ENCODE measurements at places on chromosomes 3 and 15.

- no peak for DNase-seq
These were observed 27.4 kb downstream of the SRGAP3 start for GRCh38 chr3:9222049-9222448.

GRCh38 chr3:117788061-117788460, 1078.5 kb downstream of the TUSC7 start:
- DNase-seq = peak; percentile 91

GRCh38 chr15:78063970-78064385, 13.5 kb downstream of the TBC1D2B start:
- no peak for DNase-seq

GRCh38 chr3:157408499-157409149, 28.0 kb upstream of the PTX3 start:
- peak; percentile 61 for DNase-seq

DNA sequence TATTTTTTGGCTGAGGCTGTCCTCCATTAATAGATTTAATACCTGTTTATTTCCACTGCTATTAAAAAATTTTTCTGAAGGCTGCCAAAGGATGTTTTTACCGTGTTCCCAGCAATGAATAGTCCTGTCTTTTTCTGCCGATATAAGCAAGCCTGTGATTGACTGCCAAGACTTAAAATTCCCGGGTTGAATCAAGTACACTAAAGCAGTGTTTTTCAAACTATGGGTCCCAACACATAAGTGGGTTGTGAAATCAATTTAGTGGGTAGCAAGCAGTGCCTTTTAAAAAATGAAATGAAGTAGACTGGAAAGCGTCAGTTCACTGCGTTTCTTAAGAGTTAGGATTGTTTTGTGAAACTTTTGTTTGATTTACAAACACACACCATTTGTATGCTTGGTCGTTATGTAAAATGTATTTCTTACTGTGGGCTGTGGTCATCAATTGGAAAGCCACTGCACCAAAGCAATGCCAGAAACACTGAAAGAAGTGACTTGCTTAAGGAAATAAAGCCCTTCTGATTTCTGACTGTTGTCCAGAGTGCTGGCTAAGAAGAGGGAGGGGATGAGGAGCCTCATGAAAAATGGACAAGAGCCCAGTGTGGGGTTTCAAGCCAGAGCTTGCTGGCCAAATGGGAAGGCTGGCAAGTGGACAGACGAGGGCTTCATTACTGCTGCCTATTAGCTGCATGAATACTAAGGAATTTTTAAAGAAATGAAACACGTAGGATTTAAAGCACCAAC, 206.0 kb downstream of the THRB start:
- DNase-seq = no peak

DNA sequence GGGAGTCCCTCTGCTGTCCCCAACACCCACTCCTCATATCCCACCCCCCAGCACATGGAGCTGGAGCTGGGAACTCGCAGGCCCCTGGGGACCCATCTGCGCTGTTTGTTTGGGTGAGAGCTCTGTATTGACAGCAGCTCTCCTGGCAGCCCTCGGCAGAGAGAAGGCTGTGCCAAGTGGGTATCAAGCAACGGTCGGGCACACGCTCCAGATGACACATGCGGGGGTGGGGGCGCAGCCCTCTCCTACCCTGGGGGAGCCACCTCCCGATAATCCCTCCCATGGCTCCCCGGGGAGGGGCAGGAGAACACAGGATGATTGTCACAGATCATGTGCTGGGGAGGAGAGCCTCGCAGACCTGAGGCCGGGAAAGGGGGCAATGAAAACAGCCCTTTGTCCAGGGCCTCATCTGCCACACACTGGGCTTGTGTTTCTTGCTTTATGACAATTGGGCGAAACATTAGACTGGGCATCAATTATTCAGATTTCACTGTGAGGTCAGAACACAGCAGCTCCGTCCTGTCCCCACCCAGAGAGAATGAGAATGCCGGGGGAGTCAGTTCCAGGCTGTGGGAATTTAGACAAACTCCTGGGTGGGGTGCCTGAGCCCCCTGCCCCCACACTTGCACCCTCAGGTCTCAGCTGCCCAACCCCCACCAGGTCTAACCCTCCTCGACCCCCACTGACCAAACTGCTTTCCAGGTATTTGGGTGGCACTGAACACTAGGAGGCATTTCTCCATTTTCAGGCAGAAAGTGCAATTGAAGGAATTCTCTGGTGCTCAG, 46.4 kb upstream of the KLF13 start:
- no peak for DNase-seq

DNA sequence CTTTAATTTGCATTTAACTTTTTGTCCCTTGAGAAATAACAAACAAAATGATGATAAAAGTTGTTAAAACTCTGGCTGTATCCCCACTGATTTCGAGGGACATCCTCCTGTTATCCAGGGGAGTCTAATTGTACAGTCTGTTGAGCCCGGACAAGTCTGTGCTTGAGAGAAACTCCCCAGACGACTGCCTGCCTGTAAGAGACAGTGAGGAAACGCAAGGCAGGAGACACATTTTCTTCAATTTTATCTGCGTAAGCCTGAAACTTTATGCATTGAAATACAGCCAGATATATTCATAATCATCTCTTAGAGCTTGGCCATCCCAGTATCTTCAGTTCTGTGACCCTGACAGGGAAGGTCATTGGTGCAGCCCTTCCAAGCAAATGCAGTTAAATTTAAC, 97.7 kb downstream of the ROBO2 start:
- DNase-seq = no peak

- no peak for DNase-seq
These were observed 58.8 kb downstream of the SLCO3A1 start for GRCh38 chr15:91912336-91912735.

GRCh38 chr3:127697551-127698240, 24.9 kb downstream of the ABTB1 start:
- DNase-seq = peak; percentile 80

GRCh38 chr15:51331141-51331540, 7.3 kb downstream of the CYP19A1 start:
- DNase-seq = no peak

DNA sequence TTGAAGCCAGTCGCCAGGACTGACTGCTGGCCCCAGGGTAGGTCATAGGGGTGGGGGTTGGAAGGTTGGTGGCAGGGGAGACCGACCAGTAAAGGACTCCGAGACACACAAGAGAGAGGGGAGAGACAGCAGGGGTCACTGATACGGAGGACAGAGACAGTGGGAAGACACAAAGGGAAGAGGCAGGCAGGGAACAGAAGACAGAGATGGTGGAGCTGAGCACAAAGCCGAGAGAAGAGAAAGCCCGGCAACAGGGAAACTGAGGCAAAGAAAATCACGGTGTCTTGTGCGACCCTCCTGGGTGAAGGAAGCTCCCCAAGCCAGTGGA, 510 bp downstream of the RASL12 start:
- no peak for DNase-seq

DNA sequence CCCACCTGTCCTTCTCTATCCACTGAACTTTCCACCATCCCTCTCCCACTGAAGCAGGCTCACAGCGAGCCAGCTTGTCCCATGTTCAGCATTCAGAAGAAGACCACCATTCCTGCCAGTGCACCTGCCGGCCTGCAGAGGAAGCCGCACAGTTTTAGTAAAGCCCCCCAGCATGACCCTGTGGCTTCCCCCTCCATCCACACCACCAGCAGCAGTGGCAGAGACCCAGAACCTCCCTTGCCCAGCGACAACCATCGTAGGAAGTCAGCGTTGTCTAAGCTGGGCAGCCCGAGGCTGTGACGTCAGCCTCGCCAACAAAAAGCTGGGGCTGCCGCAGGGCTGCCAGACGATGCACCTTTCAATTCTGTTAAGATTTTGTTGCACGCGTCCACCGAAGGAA, 66.6 kb upstream of the TAMM41 start:
- DNase-seq = no peak

GRCh38 chr3:14839236-14839635, 20.5 kb downstream of the FGD5 start:
- DNase-seq = no peak

- no peak for DNase-seq
These were observed 11.2 kb upstream of the SEC62 start for GRCh38 chr3:169955406-169955805.

GRCh38 chr3:22007368-22007767, 256.4 kb upstream of the ZNF385D start:
- DNase-seq = no peak

DNA sequence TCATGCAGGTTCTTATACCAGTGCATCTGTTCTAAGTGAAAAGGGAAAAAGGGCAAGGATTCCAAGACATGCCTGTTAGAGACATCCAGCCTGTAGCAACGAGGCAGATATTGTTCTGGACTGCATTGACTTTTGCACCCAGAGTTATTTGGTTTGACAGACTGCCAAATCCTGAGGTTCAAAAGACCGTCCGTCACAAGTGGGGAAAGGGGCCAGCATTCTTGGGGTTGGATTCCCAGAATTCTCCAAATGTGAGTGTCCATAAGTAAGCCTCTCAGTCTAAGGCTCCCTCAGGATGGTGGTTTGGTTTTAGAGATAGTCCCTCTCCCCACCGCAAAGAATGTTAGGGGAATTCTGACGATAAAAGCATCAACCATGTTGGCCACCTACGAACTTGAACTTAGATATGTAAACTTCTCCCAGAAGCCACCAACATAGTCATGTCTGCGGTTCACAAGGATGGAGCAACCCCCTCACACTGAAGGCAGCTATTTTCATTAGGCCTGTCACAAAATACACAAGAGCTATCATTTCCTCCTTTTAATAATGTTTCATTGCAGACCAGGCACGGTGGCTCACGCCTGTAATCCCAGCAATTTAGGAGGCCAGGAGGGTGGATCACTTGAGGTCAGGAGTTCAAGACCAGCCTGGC, 13.6 kb upstream of the LACTB start:
- no peak for DNase-seq

GRCh38 chr3:176953106-176954060, 243.9 kb downstream of the TBL1XR1 start:
- no peak for DNase-seq

DNA sequence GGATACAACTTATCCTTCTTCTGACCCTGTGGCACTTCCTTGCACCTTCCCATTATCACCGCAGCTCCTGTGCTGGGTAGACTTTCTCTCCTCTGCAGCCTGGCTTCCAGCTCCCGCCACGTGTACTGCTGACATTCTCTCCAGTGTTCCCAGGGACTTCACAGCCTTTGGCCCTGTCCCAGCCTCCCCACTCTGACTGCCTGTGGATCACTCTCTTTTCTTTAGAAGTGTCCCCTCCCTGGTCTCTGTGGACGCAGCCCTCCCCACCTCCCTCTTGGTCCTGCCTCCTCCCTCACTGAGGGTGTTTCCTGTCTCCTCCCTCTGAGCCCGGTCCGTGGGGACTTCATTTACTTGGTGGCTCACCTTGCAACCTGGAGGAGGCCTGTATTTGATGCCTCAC, 17.4 kb downstream of the PDIA5 start:
- no peak for DNase-seq

DNA sequence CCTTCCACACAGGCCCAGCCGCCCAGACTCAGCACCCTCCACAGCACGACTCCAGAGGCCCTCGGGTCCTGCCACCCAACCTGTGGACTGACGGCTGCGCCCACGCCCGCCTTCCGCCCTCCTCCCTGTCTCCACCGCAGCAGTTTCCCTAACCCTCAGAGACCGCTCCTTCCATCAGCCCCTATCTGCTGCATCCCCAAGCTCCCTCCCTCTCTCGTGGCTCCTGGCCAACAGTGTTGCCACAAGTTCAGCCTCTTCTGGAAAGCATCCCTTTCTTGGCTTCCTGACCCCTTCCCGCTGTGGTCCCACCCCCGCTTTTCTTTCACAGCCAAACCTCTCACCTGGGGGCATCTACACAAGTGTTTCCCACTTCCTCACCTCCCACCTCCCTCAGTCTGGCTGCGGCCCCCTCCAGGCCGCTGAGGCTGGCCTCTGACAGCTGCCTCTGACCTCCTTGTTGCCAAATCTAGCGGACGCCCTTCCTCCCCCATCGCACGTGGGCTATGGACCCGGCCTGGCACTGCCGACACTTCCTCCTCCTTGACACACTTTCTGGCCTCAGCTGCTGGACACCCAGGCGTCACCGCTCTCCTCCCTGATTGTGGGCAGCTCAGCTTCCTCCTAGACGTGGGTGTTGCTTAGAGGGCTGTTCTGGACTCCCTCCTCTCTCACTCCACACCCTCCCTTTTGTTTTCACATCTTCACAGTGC, 168.8 kb upstream of the TLE3 start:
- DNase-seq = no peak

GRCh38 chr3:5227812-5228211, 40.3 kb downstream of the EDEM1 start:
- no peak for DNase-seq

- no peak for DNase-seq
These were observed 417.3 kb downstream of the GABRB3 start for GRCh38 chr15:26355472-26356074.

DNA sequence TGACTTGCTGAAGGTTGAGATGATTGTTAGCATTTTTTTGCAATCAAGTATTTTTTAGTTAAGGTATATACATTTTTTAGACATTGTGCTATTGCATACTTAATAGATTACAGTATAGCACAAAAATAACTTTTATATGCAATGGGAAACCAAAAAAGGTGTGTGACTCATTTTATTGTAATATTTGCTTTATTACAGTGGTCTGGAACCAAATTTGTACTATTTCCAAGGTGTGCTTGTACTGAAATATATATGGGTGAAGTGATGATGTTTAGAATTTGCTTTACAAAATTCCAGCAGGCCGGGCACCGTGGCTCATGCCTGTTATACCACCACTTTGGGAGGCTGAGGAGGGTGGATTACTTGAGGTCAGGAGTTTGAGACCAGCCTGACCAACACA, 29.1 kb upstream of the TBC1D23 start:
- no peak for DNase-seq

DNA sequence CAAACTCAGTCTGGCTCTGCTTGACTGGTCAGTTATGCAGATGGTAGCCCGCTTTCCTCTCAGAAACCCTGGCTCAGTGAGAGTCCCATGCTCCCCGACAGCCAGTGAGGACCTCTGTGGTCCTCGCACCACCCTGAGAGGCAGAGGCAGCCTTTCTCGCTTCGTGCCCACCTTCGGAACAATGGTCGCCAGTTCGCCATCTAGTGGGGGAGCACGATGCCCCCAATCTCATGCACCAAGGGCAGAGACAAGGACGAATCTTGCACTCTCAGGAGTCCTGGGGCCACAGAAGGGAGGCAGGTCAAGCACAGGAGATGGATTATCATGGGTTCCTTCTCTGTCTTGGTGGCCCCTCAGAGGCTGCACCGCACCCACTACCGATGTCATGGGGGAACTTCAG, 75.2 kb downstream of the RHCG start:
- no peak for DNase-seq

DNA sequence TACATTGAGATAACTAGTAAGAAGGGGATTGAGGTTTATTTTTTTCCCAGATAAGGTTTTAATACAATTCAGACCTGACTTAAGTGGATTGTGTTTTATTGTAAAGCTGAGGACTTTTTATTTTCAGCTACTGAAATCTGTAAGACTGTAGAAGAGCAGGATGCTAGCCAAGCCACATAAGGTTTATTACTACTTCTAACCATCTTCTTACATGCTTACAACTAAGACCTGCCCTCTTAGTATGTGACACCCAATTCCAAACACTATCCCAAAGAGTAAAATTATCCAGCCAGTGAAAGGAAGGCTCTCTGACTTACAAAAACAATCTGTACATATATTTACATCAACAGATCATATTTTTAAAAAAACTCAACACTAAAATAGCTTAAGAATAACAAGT, 564.5 kb upstream of the NAALADL2 start:
- DNase-seq = no peak

Data from T47D (cell line).